Epithelial cell of prostate (primary cell): ENCODE measurements at places on chromosomes 13 and 19.

- no peak for DNase-seq
Observed at GRCh38 chr13:77386046-77386445, 59.2 kb upstream of the MYCBP2 start.

DNA sequence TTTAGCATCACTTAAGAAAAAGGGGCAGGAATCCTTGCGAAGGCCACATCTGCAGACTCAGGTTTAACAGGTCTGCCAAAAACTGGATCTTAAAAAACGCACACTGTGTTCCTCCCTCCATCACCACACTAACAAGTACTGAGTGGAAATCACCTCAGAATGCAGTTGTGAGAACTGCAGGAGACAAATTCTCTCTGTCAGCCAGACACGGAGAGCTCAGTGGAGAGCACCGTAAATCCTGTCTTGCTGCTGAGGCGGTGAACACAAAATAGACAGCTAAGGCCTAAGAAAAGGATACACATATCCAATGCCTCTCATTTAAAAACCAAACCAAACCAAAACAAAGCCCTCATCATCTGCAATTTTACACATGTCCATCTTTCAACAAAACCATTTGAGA, 1287.6 kb downstream of the EFNB2 start:
- no peak for DNase-seq

- peak; percentile 65 for DNase-seq
Observed at GRCh38 chr13:106610486-106610885, 42.5 kb upstream of the ARGLU1 start.

DNA sequence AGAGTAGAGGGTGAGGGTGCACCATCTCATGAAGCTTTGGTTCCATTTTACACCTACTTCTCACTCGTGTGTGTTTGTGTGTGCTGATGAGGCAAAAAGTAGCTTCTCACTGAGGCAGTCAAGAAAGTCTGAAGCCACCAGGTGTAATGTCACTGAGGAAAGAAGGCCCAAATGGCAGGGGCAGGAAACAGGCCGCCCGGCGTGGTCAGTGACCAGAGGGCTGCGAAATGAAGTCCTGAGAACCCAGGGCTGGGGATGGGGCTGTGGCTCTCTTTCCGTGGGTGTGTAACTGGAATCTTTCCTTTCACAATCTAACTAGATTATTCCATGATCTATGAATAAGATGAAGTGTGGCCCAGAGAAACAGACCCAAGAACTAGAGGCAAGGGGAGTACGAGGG, 25.5 kb upstream of the TFDP1 start:
- no peak for DNase-seq

DNA sequence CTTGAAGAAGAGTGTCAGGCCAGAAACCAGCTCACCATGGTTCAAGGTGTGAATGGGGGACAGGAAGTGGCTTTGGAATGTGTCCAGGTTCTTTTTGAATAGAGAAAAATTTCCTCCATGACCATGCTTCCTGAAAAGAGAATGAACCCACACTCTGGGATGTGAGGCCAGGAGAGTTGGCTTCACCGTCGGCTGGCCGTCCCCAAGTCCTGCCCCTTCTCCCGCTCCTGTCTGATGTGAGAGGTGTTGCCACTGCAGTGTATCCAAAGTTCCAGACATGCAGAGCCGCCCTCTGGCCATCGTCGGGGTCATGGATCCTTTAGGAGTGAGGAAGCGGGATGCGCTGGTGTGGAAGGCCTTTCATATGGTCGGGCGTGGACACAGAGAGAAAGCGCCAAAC, 101.2 kb downstream of the COL4A2 start:
- no peak for DNase-seq

DNA sequence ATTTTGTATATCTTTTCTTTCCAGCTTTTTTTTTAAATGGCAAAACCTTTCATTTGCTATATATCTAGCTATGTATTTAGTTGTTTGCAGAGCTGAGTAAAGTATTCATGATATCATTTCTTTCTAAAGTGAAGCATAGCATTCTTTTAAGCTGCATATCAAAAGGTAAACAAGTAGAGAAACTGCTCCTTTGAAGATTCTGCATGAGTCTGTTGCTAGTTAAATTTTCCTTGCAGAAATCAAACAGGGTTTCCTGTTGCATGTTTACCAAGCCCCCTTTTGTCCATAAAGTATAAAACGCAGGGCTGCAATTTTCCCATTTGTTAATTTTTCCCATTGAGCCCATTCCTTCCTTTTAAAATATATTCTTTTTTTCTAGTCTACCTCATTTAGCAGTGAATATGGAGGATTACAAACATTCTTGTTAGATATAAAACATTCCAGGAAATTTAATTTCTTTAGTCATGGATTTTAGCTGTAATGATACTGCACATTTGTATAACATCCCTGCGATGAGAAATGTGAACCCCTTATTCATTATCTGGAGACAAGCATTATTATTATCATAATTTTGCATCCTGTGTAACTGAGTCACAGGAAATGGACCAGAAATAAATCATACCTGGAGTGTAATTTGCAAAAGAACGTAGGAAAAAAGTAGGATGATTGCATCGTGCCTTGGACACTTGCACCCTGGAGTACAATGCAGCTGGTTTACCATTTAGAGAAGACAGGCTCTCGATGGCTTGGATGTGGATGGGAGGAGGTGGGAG, 110.9 kb upstream of the ARGLU1 start:
- no peak for DNase-seq

DNA sequence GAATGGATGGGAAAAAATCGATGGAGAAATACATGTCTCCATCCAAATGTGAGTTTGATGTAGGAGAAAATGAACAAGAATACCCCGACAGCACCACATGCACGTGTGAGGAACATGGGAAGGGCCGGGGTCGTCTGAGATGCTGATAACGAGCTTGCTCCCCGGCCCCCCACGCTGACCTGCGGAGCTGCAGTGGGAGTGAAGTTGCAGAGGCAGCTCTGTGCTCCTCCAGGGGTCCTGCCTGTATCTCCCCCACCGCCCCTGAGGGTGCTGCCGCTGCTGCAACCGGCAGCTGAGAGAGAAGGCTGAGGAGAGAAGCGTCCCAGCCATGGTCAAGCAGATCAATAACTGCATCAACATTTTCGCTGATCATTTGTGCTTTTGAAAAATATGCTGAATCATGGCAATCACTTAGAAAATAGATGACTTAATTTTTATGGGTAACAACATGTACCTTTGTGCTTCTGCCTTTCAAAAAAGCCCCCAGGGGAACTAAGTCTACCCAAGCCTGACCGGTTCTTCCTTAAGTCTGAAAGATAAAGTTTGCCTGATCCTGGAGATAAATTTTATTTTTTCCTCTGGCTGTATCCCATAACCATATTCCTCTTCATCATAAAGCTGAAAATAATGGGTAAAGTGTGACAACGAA, 18.2 kb upstream of the NAXD start:
- DNase-seq = no peak

GRCh38 chr13:96963786-96964475, 30.3 kb downstream of the OXGR1 start:
- DNase-seq = no peak

- no peak for DNase-seq
Observed at GRCh38 chr13:98858191-98858590, 105.7 kb upstream of the SLC15A1 start.

DNA sequence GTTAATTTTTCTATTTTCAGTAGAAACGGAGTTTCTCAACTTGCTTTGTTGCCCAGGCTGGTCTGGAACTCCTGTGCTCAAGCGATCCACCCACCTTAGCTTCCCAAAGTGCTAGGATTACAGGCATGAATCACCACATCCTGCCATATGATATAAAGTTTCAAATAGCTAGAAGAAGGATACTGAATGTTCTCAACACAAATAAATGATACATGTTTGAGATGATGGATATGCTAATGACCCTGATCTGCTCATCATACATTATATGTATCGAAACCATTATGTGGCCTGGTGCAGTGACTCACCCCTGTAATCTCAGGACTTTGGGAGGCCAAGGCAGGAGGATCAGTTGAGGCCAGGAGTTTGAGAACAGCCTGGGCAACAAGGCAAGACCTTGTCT, 11.5 kb downstream of the CIB3 start:
- peak; percentile 91 for DNase-seq
